ENCODE measurements at places on chromosomes 13 and 19.

GRCh38 chr19:5624018-5624663 lies 1.3 kb downstream of the SAFB start:
- DNase-seq = no peak

GRCh38 chr13:37741536-37741935 lies 128.0 kb downstream of the TRPC4 start:
- DNase-seq = no peak

- no peak for DNase-seq
Observed at GRCh38 chr13:31774186-31774750, 34.9 kb downstream of the RXFP2 start.

DNA sequence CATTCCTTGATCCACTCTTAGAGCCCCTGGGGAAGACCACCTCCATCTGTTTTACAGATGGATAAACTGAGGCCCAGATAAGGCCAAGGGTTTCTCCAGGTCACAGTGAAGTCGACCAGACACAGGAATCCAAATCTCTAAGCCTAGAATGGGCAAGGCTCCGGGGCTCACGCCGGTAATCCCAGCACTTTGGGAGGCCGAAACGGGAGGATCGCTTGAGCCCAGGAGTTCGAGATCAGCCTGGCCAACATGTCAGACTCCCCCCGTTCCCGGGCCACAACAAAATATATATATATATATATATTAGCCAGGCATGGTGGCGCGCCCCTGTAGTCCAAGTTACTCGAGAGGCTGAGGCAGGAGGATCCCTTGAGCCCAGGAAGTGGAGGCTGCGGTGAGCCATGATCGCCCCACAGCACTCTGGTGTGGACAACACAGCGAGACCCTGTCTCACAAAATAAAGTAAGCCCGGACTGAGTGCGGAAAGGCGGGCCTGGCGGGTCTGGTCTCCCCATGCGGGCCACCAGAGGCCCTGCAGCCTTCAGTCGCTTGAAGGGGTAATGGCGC lies 615 bp upstream of the RPL13A start:
- no peak for DNase-seq

- no peak for DNase-seq
Observed at GRCh38 chr19:18772620-18773587, 18.2 kb downstream of the COMP start.

GRCh38 chr19:44820648-44821609 lies 12.0 kb downstream of the BCAM start:
- no peak for DNase-seq

DNA sequence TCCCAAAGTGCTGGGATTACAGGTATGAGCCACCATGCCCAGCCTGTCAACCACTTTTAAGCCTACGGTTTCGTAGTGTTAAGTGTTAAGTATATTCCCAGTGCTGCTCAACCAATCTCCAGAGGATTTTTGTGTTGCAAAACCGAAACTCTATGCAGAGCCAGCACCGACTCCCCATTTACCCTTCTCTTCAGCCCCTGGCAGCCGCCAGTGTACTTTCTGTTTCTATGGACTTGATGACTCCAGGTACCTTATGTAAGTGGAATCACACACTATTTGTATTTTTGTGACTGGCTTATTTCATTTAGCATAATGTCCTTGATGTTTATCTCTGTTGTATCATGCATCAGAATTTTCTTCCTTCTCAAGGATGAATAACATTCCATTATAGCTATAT lies 1.1 kb downstream of the SULT2A1 start:
- no peak for DNase-seq

DNA sequence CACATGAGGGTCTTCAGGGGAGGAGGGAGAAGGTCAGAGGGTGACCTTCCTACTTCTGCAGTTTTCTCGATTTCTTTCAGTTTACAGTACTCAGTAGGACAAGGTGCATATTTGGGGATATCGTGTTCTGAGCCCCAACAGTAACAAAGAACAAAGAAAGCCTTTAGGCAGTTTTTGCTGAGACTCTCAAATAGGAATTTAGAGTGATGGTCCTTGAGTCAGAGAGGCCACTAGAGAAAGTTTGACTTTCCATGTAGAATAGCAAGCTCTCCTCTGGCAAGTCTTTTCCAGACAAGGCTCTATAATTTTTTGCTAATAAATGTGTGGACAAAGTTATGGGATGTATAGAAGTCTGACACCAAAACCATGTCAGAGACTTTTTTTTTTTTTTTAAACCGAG lies 194.6 kb downstream of the TM9SF2 start:
- DNase-seq = no peak

GRCh38 chr19:33621811-33622504 lies at the start of gene CHST8:
Gene CHST8, plus strand, starts transcription at chr19:33621953. Its CDS starts 67,309 bp downstream, at chr19:33689262.
- no peak for DNase-seq

DNA sequence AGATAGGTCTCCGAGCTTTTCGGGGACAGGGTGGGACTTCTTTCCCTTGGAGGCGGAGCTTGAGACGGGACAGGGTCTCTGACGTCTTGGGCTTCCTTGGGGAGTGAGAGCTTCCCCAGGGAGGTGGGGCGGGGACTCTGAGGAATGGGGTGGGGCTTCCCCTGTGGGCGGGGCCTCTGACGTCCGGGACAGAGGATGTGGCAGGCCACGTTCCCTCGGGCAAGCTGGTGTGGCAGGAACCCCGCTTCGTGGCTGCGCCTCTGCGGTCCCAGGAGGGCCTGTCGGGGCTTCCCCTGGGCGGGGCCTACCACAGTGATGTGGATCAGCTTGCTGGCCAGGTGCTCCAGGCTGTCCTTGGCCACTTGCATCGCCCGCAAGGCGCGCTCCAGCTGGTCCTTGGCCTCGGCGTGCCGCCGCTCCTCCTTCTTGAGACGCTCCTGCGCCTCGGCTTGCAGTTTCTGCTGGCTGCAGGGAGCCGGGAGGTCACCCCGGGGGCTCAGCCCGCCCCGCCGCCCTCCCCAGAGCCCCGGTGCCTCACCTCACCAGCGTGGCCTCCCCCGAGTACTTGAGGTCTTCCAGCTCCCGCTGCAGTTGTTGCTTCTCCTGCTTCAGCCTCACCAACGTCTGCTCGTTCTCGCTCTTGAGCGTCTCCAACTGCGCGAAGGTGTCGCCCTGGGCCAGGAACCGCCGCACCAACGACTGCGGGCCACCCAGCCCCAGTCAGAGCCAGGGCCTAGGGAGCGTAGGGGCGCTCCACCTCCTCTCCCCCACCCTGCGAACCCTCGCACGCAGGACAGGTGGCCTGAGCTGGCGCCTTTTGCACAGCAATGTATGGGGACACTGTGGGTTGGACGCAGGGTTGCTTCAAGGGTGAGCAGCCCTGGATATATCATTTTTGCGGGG lies 3.3 kb upstream of the RGL3 start:
- DNase-seq = no peak

DNA sequence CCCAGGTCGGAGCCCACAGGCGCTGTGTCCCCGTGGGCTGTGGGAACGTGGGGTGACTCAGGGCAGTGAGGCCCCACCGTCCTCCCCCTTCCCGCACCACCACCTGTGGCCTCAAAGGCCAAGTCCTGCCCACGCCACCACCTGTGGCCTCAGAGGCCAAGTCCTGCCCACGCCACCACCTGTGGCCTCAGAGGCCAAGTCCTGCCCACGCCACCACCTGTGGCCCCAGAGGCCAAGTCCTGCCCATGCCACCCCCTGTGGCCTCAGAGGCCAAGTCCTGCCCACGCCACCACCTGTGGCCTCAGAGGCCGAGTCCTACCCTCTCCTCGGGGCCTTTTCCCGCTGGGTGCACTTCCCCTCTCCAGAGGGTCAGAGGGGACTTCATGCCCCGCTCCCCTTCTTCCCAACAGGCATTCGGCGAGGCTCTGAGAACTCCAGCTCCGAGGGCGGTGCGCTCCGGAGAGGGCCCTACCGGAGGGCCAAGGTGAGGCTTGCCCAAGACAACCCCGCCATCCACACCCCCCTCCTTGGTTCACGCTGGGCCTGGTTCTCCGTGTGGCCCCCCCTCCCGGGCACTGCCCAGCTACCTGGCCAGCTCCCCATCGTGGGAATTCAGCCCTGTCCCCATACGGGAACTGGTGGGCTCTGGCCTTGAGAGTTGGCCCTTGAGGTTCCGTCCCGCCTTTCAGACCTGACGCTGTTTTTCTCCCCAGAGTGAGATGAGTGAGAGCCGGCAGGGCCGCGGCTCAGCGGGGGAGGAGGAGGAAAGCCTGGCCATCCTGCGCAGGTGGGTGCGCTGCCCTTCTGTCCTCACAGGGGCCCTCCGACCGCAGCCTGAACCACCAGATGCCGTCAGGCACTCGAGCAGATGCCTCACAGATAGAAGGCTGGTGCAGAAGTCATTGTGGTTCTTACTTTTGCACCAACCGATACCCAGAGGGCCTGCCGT lies 27.4 kb upstream of the F7 start:
- no peak for DNase-seq

- no peak for DNase-seq
Observed at GRCh38 chr13:31168736-31169135, 7.0 kb upstream of the HSPH1 start.

GRCh38 chr19:49114630-49115363 lies 627 bp downstream of the LIN7B start:
- no peak for DNase-seq

- no peak for DNase-seq
Observed at GRCh38 chr13:31595563-31595962, 143.8 kb upstream of the RXFP2 start.

DNA sequence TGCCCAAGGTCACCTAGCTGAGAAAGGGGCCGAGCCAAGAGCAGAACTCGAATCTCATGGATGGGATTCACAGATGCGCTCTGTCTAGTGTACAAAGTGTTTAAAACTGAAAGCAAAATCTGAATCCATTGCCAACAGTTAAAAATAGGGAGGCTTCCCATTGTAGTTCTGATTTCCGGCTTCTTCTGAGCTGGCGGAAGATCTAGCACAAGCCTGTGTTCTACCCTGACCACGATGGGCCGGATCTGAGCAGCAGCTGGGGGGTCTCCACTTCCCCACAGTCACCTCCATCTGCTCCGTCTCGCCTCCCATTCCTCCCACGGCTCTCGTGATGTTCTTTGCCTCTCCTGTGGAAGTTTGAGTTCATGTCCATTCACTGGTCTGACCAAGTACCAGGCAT lies 2.4 kb downstream of the CACNG8 start:
- no peak for DNase-seq

- no peak for DNase-seq
Observed at GRCh38 chr13:31761951-31762350, 22.6 kb downstream of the RXFP2 start.

GRCh38 chr13:21034603-21035191 lies 26.7 kb downstream of the LATS2 start:
- DNase-seq = no peak

- no peak for DNase-seq
Observed at GRCh38 chr19:51551673-51552432, 19.2 kb upstream of the ZNF175 start.

DNA sequence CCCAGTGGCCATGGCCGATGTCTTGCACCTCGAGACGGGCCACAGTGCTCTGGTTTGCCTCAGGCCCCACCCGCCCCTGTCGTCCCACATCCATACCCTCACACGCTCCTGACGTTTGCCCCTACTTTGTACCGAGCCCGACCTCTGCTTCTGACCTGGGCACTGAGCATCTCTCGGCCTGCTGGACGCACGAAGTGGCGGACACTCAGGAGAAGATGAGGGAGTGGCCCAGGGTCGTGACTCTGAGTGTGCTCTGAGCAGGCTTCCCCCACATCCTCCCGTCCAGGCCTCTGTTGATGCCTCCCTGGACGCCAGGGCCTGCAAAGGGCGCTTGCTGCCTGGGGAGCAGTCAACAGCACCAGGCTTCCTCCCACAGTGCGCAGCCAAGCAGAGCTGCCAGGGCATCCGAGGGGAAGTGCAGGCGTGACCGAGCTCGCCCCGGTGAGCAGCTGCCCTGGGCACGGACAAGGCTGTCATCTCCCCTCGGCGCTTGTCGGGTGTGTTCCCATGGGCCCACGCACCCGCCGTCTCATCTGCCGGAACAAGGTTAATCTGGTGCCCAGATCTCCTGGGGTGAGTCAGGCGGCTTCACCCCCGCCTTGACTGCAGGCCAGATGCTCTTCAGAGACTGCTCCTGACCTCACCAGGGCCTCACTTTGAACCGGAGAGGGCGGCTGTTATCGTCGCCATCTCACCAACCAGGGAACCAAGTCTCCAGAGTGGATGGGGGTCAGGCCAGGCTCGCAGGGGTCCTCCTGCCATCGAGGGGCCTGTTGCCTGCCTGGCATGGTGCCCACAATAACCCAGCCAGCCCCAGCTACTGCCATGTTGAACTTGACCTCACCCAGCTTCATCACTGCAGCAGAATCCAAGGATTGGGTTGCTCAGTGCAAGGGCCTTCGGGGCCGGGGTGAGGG lies 27.2 kb downstream of the COMP start:
- no peak for DNase-seq

- DNase-seq = peak; percentile 34
Observed at GRCh38 chr13:110616103-110617101, 1.1 kb downstream of the NAXD start.

- DNase-seq = no peak
Observed at GRCh38 chr13:32117001-32117400, 85.4 kb downstream of the FRY start.

DNA sequence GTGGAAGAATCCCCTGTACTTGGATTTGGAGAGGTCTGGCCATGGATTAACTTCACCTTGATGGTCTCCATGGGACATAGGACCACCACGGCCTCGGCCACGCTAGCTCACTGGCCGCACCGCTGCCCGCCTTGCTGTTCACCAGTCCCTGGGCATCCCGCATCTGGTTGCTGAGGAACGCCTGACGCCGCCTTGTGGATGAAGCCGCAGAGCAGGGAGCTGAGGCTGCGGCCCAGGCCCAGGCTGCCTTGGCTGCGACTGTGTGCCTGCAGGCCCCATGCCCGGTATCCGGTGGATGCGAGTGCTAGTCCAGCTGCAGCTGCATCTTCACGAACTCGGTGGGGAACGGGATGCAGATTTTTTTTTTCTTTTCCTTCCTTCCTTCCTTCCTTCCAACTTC lies 1407.1 kb downstream of the UQCRFS1 start:
- DNase-seq = no peak

GRCh38 chr13:107534548-107534947 lies 680.8 kb downstream of the LIG4 start:
- no peak for DNase-seq

- no peak for DNase-seq
Observed at GRCh38 chr19:38532939-38533338, 84.8 kb downstream of the MAP4K1 start.

- peak; percentile 79 for DNase-seq
Observed at GRCh38 chr19:10095948-10096614, 6.4 kb downstream of the ANGPTL6 start.

DNA sequence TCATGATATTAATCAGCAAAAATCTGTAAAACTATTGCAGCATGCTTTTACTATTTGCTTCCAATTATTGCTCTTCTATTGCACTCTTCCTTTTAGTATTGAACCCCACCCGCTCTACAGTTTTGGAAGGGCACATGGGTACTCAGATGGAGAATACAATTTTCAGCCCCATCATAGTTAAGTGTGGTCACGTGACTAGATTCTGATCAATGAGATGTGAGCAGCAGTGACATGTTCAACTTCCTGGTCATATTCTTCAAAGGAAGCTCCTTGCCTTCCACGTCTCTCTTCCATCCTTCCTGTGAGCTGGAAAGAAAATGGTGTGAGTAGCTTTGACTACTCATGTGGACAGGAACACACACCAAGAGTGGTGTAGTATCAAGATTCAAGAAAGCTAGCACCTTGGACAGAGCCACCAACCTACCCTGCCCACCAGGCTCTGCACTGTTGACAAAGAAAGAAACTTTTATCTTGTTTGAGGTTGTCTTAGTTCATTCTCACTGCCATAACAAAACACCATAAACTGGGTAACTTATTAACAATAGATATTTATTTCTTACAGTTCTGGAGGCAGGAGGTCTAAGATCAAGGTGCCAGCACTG lies 3.8 kb upstream of the FGF14 start:
- no peak for DNase-seq

- DNase-seq = no peak
Observed at GRCh38 chr19:4376671-4376990, 23.7 kb downstream of the SH3GL1 start.

GRCh38 chr13:38494445-38494844 lies 144.8 kb downstream of the UFM1 start:
- no peak for DNase-seq
